ENCODE measurements at places on chromosomes 7 and 10.
A peak's percentile ranks its signal among the peaks of the same experiment; 100 is the strongest.

GRCh38 chr7:130441408-130441869 lies 623 bp upstream of the CEP41 start:
- no peak for DNase-seq

GRCh38 chr10:2948127-2948854 lies 119.1 kb upstream of the PFKP start:
- DNase-seq, result no peak

- DNase-seq, result peak; percentile 85
These were observed 309.1 kb downstream of the MDFIC start for GRCh38 chr7:115230882-115231571.

- DNase-seq, result no peak
These were observed 319.3 kb upstream of the LRGUK start for GRCh38 chr7:133807624-133808492.

DNA sequence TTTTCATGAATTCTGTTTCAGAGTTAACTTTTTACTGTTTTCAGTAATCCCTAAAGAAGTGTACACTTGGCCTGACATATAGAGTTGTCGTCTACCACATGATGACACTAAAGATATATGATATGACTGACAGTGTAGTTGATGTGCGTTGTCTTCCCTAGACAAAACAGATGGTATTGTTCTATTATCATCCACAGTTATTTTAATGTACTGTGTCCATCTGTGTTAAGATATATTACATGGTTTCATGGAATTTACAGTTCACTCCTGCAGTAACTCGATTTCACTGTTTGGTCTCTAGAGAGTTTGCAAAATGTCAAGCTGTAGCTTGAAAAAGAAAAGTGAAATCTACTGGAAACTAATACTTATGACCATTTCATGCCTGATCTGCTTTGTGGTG lies 18.1 kb downstream of the FOXP2 start:
- DNase-seq, result no peak

DNA sequence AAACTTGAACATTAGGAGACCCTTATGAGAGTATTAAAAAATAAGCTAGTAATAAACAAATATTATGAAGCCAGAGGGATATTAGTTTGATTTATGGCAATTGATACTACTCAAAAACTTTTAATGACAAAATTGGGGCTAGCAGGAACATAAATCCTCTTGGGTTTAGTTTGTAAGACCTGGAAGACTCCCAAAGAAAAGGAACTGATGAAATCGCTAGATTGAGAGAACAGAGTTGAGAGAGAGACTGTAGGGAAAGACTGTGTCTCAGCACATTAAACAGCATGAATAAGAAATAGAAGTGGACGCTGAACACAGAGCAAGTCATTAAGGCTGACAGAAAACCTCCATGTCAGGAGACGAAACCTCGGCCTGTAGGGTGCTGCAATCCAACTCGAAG lies 56.4 kb downstream of the ICA1 start:
- no peak for DNase-seq

DNA sequence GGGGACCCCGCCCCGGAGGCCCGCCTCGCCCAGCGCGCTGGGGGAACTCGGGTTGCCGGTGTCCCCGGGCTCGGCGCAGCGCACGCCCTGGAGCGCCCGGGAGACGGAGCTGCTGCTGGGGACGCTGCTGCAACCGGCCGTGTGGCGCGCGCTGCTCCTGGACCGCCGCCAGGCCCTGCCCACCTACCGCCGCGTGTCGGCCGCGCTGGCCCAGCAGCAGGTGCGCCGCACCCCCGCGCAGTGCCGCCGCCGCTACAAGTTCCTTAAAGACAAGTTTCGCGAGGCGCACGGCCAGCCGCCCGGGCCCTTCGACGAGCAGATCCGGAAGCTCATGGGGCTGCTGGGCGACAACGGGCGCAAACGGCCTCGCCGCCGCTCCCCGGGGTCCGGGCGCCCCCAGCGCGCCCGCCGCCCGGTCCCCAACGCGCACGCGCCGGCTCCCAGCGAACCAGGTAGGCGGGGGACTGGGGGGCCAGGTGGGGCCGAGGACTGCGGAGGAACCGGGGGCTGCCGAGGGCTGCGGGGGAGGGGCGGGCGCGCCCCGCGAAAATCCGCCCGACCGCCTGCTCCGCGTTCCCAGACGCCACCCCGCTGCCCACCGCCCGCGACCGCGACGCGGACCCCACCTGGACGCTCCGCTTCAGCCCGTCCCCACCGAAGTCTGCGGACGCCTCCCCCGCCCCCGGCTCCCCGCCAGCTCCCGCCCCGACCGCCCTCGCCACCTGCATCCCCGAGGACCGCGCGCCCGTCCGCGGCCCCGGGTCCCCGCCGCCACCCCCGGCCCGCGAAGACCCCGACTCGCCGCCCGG lies 574 bp downstream of the UTF1 start:
- DNase-seq, result no peak

GRCh38 chr7:137940656-137941518 lies 61.0 kb downstream of the CREB3L2 start:
- peak; percentile 84 for DNase-seq

DNA sequence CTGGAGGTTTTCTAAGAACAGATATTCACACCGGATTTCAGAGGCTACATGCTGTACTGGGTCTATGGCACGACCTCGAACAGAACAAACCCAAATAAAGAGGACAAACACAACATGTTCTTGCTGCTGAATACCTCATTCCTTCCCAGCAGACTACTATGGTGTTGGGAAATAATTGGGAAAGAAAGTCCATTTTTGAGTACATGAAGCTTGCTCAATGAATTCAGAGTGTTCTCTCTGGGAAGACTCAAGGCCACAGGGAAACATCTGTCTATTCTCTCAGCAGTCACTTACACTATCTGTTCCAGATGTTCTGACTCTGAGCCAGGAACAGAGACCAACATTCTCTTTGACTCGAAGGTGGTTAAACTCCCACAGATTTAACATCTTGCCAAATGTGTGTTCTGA lies 30.9 kb downstream of the LAMB1 start:
- peak; percentile 73 for DNase-seq
